ENCODE measurements at places on chromosomes 2 and 18.

DNA sequence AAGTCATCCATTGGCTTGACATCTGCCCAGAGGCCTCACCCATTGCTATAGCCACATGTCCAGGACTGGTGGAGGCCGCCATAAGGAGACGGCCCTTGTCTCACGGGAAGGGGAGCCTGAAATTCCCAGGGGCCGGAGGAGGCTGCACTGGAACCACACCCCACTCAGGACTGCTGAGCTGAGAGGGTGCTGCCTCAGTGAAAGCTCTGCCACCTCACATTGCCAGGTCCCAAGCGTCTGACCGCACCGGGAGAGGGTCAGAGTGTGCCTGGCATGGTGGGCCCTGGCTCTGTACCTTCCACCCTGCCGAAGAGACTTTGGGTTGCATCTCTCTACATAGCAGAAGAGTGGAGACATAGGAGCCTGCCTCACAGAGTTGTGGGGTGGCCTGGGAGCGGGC, 134.1 kb upstream of the GLI2 start:
- DNase-seq: no peak

- peak; percentile 1 for DNase-seq
Measured at GRCh38 chr18:29560270-29560669, 1383.3 kb upstream of the CDH2 start.

DNA sequence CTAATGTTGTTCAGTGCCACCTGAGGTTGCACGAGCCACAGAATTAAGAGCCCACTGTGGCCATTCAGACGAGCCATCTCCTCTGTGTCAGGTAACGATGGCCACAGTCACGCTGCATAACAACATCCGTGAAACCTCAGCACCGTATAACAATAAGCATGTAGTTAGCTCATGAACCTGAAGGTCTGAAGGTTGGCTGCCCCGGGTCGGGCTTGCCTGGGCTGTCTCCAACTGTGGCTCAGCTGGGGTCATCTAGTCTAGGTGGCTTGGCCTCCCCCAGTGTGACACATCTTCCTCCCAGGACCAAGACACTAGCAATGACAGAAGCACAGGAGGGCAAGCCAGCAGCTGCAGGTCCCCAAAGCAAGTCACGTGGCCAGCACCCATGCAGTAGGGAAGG, 258.0 kb downstream of the GLI2 start:
- no peak for DNase-seq

GRCh38 chr2:64328756-64329155, 125.2 kb upstream of the LGALSL start:
- no peak for DNase-seq

Measured in GM12865 (cell line).